Head of caudate nucleus (tissue), 42 donors: ENCODE measurements at places on chromosomes 2 and 18.
A peak's percentile ranks its signal among the peaks of the same experiment; 100 is the strongest.

DNA sequence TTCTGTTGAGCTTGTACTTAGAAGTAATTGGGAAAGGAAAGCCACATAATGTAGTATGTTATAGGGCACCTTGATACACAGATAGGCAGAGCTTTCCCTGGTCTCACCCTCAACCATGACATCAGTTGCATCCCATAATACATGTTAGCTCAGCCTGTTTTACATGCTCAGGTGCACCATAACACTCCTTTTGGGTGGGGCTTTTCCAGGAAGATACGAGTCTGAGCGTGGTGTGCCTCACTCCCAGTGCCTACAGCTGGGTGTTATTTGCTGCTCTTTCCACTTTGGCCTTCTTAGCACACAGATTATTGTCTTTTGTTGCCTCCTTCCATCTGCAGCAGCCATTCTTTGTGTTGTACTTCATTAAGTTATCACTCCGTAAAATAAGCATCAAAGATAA, 11.9 kb downstream of the TTC39C start:
- no peak for DNase-seq

DNA sequence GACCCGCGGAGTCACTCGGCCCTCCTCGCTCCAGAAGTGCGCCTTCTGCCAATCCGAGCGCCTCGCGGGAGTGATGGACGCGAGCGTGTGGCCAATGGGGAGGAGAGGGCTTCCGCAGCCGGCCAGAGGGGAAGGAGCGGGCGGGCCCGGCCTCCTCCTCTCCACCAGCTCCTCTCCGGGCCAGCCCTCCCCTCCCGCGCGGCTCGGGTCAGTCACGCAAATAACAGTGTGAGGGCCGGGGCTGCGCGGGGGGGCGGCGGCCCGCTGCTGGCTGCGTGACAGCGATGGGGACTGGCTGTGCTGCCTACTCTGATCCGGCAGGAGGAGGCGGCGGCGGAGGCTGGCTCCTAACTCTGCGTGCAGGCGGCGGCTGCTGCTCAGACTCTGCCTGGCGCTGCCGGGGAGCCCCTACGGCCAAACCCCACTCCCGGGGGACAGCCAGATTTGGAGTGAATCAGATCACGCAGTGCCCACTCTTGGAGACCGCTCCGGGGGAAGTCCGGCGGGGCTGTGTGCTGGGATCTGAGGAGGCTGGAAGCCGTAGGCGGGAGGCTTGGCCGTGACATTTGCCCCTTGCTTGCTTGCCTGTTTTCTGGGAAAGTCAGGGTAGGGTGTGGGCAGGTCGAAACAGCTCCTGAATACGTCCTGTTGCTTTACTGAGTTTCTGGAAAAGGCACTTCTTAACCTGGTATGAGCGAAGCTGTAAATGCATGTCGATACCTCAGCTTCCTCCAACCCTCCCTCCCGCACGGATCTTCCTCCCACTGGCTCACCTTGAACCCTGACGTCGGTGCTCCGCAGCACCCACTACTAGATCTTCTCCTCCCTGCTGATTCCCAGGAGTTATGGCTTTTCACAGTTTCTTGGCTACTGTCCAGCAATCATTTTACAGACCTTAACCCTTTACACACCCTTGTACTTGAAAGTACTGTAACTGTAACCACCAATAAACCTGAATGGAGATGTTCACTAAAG, 97.9 kb upstream of the SERTAD2 start:
- peak; percentile 62 for DNase-seq

DNA sequence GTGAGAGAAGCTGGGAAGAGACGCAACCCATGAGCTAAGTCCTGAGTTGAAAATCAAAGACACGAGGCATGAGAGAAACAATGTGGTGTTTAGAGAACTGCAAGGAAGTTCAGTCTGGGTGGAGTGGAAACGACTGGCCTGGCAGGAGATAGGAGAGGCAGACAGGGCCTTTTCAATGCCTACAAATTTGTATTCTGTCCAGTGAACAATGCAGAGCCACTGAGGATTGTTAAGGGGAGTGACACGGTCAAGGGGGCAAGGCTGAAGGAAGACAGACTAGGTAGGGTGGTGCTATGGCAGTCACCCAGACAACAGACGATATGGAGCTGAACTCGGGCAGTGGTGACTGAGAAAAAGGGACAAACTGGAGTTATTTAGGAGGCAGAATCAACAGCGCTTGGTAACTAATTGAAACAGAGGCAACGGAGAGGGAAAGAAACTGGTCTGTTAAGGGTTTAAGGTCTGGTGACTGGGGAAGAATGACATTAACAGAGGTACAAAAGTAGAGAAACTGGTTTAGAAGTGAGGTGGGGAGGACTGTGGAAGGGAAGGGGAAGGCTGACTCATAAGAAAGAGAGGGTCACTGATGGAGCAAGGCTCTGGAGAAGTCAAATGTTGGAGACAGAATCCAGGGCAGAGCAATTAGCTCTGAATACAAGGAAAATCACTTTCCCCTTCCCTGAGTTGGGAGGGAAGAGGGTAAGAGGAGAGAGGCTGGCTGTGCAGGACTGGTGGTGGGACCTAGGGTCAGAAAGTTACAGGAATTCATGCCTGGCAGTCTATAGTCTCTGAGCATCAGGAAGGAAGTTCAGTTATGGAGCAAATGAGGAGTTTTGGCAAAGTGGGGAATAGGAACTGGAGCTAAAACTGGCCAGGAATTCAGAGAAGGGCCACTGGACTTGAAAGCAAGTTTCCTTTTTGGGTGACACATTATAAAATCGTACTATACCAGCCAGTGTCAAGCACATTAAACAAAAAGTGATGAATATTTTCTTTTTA, 63.4 kb upstream of the CHRNA1 start:
- DNase-seq: no peak

DNA sequence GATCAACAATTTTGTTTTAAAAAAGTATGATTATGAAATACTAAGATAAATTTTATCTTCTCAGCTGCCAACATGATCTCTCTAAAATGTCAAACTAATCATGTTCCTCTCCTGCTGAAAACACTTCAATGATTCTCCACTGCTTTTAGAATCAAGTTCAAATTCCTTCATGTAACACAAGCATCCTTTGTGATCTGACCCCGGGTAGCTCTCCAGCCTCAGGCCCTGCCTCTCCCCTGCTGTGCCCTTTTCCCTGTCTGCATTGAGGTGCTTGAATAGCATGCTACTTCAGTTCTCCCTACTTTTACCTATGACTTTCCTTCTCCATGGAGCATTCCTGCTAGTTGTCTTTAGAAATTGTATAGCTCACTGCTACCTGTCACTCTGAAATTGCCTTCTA, 274.8 kb downstream of the PDE11A start:
- no peak for DNase-seq

GRCh38 chr2:191740759-191741158, 62.8 kb downstream of the NABP1 start:
- DNase-seq: no peak

GRCh38 chr2:224009605-224010315, 29.3 kb downstream of the SERPINE2 start:
- DNase-seq: no peak
